ENCODE measurements at places on chromosomes 3 and 15.

- DNase-seq = no peak
Measured at GRCh38 chr15:85960381-85960780, 119.3 kb upstream of the AGBL1 start.

DNA sequence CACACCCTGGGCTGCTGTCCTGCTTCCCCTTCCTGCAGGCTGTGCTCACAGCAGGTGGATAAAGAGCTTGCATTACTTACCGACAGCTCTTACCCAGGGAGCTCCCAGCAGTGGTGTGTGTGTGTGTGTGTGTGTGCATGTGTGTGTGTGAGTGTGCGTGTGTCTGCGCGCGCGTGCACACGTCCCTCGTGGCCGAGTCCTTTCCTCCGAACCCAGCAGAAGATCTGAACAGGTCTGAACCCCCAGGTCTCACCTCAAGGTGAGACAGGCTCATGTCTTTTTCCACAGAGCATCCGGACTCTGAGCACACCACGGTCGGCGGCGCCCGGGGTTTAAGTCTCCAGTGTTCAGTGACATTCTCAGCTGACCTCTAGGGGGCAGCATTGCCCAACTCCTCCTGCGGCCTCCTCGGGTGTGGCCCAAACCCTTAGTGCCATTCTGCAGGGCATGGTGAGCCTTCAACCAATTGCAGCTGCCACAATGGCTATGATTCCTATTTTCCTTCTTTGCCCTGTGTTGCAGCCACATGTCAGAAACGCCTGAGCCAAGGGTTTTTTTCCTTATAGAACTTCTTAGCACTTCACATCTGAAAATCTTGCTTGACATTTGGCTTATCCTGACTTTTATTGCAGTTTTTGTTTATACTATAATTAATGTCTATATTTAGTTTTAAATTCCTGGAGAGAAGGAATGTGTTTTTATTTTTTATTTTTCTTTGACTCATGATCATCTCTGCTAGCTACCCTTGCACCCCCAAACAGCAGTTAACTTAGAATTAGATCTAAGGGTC, 64.1 kb upstream of the KLHL25 start:
- DNase-seq = peak; percentile 69

DNA sequence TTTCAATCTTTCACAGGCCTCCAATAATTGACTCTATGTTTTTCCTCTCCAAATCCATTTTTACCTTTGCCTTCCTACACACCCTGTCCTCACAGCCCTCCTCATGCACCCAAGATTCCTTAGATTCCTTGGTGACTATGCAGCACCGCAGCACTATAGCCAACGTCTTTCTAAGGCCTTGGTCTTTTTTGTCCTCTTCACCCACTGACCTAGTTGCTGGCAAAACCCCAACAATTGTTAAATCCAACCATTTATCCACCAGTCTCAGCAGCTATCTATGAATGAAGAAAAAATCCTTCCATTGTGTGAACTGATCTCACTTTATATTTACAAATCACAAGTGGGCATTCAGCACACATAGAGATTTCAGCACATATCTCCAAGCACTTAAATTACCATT, 203.9 kb downstream of the VGLL3 start:
- DNase-seq = peak; percentile 57

DNA sequence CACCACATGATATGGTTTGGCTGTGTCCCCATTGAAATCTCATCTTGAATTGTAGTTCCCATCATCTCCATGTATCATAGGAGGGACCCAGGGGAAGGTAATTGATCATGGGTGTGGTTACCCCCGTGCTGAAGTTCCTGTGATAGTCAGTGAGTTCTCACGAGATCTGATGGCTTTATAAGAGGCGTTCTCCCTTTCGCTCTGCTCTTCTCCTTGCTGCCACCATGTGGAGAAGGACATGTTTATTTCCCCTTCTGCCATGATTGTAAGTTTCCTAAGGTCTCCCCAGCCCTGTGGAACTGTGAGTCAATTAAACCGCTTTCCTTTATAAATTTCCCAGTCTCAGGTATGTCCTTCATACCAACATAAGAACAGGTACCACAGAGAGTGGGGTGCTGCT, 21.9 kb downstream of the OSTN start:
- DNase-seq = no peak

- no peak for DNase-seq
Measured at GRCh38 chr3:187026317-187026670, 96.0 kb downstream of the ST6GAL1 start.

- DNase-seq = no peak
Measured at GRCh38 chr15:84824260-84825007, 7.3 kb downstream of the ALPK3 start.

DNA sequence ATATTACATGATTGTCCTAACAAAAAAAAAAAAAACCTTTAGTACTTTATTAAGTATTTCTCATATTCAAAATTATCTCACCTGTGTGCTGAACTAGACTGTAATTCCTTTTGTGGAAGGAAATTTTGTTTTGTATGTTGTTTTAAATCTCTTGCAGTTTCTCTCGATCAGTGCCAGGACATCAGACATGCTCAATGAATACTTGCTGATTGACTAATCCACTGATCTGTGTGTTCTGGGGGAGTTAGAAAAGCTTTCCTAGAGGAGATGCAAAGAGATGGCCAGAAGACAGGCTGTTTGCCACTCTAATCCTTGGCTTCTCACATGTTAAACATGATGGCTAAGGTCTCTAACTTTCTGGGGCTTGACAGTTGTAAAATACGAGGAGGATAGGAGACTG, 233.3 kb upstream of the NR2E3 start:
- no peak for DNase-seq

DNA sequence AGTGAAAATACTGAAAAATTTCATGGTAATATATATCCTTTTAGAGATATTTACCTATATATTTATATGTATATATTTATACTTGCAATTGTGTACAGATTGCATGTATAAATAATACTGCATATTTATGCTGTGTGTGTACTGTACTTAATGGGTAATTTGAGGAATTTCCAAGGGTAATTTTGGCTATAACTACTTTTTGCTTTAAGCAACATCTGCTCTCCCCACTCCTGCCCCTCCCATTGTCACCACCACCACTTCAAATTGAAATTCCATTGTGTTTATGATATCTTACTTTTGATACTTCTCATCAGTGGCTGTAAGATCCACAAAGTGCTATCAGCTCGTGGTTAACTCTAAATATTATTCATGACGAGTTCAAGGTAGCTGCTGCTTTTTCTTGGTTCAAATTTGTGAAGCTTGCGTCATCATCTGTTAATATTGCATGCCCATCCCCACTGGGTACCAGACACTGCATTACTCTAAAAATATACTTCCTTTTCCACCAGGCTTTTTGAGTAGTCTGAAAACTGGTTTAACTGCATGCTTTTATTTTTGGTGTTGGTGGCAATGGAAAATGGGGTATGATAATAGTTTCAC, 91.7 kb upstream of the MITF start:
- DNase-seq = no peak

- DNase-seq = no peak
Measured at GRCh38 chr3:152322756-152323155, 54.0 kb downstream of the MBNL1 start.

- DNase-seq = peak; percentile 94
Measured at GRCh38 chr3:159763011-159763601, 225.5 kb upstream of the IL12A start.

DNA sequence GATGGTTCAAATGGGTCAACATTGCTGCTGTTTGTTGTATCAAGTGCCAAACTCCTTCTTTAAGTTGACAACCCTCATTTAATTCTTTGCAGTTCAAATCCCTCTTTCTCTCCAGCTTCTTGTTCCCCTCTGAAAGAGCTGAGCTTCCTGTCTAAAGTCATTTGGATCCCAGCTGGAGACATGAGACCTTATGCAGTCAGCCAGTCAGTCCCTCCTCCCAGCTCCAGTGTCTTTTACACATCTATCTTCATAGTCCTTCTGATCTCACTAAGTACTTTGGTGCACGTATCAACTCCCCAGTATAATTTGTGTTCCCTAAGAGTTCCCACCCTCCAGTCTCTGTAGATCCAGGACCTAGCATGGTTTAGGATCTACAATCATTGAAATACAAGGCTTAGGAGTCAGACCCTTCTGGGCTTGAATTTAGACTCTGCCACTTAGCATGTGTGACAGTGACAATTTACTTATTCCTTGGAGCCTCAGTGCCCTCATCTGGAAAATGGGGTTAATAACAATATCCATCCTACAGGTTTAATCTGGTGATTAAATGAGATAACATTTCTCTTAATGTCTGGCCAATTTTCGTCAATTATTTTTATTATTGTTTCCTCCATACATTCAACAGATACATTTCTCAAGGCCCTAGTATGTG, 102.8 kb upstream of the SEMA6D start:
- DNase-seq = no peak

- no peak for DNase-seq
Measured at GRCh38 chr3:191728186-191728585, 267.2 kb downstream of the PYDC2 start.

DNA sequence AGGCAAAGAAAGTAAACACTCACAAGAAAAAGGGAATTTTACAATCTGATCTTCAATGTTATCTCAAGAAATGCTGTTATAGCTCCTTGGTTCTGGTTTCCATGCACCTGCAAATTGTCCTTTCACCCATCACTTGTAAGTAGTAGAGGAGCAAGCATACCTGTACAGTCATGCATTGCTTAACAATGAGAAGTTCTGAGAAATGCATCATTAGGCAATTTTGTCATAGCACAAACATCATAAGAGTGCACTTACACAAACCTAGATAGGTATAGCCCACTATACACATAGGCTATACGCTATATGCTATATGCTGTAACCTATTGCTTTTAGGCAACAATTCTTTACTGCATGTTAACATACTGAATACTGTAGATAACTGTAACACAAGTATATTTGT, 672.3 kb downstream of the FHIT start:
- peak; percentile 72 for DNase-seq

- DNase-seq = peak; percentile 29
Measured at GRCh38 chr3:175526609-175527280, 667.6 kb downstream of the NAALADL2 start.

- peak; percentile 94 for DNase-seq
Measured at GRCh38 chr15:77851691-77852090, 219.0 kb upstream of the LINGO1 start.

DNA sequence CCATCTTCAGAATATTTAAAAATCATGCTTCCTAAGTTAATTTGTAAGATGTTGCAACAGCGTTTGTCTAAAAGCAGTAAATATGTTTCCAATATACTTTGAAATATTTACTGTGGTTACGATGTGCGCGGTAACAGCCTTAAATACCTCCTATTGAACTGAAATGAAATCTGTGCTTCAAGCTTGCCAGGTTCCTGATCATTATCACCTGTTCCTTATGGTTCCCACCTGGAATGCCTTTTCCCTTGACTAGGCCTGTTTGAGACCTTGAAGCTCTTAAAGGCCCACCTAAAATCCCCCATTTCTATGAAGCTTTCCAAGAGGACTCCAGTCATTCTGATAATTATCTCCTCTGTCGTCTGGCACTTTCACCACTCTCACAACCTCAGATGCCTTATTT, 146.7 kb downstream of the NAALADL2 start:
- no peak for DNase-seq

GRCh38 chr3:102225407-102226132, 209.2 kb upstream of the ZPLD1 start:
- peak; percentile 90 for DNase-seq

DNA sequence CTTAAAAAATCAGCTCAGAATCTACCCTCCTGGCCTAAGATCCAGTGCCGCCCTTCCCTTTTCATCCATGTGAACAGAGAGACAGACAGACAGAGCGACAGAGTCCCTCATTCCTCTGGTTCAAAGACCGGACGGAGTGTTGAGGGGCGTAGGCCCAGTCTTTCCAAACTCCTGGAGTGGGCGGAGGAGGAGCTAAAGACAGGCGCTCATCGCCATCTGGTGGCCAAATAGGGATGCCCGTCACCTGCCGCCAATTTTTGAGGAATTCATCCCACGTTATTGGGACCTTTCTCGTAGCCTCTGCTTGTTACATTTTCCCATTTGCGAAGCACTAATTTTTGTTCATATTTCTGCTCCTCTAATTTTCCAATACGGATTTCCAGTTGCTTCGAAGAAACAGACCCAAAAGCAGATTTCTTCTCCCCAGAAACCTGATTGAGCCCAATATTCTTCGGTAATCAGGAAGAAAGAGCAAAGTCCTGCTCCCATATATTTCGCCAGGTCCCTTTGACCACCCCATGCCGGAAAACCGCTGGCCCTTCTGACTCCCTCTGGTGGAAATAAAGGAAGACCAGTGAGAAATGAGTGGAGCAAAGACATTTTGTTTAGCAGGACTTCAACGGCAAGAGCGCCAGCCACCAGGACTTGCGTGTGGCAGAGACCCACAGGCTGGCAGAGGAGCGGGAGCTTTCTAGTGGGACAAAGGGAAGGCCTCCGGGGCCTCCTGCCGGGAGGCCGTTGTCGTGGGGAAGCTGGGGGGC, 88.0 kb downstream of the LRRK1 start:
- DNase-seq = peak; percentile 82

DNA sequence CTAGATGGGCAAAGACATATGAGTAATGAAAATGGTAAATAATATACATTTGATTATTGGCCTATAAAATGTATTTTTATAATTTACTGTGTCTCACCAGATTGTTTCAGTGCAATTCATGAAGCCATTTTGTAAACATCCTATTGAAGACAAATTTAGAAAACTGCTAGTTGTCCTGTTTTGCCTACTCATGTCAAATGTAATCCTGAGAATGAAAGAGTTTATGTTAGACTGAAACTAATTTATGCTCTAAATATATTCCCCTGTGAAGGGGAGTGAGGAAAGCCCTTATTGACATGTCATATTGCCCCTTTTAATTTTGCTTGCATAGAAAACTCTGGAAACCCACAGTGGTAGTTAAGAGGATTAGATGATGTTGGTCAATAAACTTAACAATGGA, 610.0 kb downstream of the NAALADL2 start:
- DNase-seq = no peak

- no peak for DNase-seq
Measured at GRCh38 chr3:45031531-45031930, 5.4 kb downstream of the CLEC3B start.

DNA sequence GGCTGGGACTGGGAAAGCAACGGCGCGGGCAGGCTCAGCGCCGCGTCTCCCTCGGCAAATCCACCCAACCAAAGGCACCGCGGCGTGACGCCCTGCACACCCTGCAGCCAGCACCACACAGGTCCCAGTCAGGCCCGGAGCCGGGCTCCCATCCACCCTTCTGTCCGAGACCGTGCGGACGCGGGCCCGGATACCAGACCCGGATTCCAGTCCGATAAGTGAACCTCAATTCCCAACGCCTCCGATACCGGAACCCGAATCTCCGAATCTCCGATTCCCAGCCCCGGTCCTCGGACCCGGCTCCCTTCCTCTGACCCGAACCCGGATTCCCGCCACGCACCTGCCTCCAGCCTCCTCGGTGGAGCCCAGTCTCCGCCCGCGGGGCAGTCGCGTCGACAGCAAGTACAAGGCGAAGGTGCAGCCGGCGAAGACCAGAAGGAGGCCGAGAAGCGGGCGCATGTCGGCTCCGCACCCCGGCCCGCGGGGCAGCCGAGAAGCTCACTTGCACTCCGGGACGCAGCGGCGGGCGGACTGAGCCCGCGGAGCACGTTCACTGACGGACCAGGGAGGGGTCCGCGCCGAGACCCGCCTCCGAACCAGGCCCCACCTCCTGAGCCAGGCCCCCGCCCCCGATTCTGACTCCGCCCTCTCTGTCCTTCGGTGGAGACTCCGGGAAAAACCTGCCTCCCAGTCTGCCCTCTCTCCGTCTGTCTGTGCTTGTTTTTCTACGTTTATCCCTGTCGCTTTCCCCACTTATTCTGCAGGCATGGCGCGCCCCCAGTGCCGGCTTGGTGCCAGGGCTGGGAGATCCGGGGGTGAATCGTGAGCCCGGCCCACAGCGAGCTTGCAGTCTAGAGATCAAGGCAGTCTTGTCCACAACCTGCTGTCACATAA, at the start of gene TMEM41A:
Gene TMEM41A (minus strand): TSS at position 533 of the 894 bp plus-strand sequence. CDS start 74 bp downstream, at position 459.
- DNase-seq = peak; percentile 92

Measured in kidney tubule cell (primary cell).